ENCODE measurements at places on chromosomes 3 and 15.
A peak's percentile ranks its signal among the peaks of the same experiment; 100 is the strongest.

- no peak for DNase-seq
Measured at GRCh38 chr15:64847016-64847415, 5.3 kb downstream of the PLEKHO2 start.

DNA sequence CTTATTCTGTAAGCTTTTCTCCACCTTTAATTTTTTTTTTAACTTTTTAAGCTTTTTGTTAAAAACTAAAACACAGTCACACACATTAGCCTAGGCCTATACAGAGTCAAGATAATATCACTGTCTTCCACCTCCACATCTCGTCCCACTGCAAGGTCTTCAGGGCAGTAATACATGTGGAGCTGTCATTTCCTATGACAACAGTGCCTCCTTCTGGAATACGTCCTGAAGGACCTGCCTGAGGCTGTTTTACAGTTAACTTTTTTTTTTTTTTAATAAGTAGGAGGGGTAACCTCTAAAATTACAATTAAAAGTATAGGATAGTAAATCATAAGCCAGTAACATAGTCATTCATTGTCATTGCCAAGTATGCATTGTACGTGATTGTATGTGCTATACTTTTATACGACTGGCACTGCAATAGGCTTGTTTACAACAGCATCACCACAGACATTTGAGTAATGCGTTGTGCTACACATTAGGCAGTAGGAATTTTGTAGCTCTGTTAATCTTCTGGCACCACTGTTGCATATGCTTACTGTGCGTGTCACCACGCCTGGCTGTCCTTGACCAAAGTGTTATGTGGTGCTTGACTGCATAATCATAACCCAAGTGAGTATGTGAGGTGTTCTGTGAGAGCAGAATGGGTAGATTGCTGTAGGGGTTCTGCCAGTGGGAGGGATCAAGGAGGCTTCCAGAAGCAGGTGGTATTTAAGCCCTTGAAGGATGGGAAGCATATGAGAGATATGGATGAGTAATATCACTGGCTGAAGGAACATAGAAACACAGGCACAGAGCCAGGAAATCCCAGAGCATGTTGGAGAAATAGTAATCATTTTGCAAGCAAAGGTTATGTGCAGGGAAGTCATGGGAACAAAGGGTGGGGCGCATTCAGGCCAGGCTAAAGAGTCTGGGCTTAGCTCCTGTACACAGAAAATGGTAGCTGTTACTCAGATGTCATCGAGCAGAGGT is 18.3 kb downstream of the FBXO22 start:
- no peak for DNase-seq

- no peak for DNase-seq
Measured at GRCh38 chr15:56244038-56244810, 545 bp upstream of the RFX7 start.

- no peak for DNase-seq
Measured at GRCh38 chr3:81592101-81592500, 169.3 kb downstream of the GBE1 start.

GRCh38 chr3:127835993-127836882 is 13.9 kb upstream of the MGLL start:
- DNase-seq, result no peak

DNA sequence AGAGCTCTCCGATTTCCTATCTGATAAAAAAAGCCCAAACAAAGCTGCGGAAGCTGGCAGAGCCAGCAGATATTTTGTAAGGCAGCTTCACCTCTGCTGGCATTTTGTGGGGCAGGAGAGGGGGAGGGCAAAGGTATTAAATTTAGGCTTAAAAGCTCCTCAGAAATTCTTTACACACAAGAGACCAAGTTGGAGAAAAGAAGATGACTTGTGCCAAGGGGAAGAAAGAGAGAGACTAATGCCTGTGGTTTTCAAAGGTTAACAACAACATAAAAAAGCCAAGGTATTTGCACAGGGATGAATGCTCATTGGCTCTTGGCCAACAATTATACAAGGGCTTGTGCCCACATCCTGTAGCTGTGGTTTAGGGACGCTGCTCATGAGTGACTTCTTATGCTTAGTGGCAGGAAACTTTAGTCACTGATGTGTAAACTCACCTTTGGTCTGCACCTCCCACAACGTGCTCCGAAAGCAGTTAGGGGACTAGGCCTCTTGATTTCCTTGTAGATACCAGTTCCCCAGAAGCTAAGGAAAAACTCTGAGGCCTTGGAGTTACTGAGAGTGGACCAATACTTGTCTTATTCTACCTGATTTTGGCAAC is 152.9 kb downstream of the TPRG1 start:
- DNase-seq, result peak; percentile 56

GRCh38 chr3:39275052-39275451 is 4.8 kb downstream of the CX3CR1 start:
- DNase-seq, result no peak

GRCh38 chr15:57565311-57565710 is 26.4 kb upstream of the MYZAP start:
- DNase-seq, result no peak

DNA sequence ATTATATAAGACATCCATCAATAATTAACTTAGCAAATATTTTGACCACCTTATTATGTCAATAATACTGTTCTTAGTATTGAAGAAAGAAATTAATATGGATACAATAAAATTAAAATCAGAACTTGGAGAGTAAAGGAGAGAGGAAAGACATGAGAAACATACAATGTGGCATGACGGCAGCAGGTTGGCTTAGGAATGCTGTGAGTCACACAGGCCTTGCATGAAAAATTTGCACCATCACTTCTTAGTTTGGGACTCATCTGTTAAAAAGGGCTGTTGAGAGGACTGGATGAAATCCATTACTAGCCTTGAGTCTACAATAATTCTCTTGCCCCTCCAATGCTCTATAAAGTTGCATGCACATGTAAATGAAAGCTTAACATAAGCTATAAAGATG is 880.8 kb downstream of the ROBO1 start:
- no peak for DNase-seq

DNA sequence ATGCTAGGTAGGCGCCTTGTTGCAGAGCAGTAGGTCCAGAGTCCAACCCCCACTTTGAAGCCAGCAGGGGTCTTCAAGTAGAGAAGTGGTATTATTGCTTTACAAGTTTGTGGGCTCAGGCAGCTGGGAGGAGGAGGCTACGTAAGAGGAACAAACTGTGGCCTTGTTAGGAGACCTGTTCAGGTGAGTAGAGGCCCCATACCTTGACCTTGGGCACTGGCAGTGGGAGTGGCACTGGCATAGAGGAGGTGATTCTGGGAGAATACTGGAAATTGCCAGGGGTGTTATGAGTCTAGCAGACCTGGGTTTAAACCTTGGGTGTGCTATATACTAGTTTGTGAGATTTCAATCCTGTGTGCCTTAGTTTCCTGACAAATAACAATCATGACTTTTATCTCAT is 34.6 kb upstream of the SCAANT1 start:
- no peak for DNase-seq

DNA sequence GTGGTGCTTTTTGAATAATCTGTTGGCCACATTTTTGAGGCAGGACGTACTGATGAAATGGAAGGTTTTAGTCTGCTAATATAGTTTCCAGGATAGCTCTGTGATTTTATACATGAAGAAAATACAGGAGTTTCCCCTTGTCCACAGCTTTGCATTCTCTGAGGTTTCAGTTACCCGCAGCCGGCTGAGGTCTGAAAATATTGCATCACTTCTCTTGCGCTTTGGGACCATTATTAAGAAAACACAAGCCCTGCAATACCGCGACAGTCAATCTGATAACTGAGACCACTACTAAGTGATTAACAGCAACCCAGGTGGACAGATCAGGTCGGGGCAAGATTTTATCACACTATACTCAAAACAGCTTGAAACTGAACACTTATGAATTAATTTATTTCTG is 33.0 kb downstream of the BLM start:
- DNase-seq, result no peak

GRCh38 chr15:100093211-100094126 is 248.3 kb downstream of the ADAMTS17 start:
- DNase-seq, result no peak

- no peak for DNase-seq
Measured at GRCh38 chr3:2156244-2156847, 57.7 kb downstream of the CNTN4 start.

DNA sequence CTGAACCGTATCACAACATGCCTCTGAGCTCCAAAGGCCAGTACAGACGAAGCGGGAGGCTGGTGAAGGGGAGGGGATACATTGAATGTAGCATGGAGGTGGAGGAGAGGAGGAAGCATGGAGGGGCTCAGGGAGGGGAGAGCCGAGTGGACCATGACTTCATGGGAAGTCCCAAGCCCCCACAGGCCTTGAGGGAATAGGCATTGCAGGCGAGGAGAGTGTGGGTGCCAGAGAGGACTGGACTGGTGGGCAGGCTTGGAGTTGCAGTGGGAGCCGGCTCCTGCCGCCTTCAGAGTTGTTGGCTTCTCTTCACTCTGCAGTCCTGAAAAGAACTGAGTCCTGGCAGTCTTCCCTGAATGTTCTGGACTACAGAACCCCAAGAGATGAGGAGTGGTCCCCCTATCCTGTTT is 3.3 kb upstream of the RNU6-1 start:
- DNase-seq, result no peak

GRCh38 chr3:10983219-10983916 is 9.2 kb upstream of the SLC6A1 start:
- DNase-seq, result no peak

DNA sequence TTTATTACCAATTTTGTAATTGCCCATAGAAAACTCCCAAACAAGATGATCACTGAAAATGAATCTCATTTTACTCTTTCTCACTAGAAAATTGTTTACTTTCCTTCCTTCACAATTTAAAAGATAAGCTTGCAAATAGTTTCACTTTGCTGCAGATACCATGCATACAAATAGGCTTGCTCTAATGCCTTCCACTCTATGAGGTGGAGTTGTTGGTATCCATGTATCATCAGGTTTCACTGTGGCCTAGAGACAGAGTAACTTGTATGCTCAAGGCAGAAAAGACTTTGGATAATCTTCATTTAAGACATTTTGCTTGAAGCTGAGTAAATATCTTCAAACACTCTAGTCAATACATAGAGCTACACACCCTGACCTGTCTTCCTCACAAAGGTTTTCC is 60.8 kb downstream of the RYK start:
- DNase-seq, result no peak

Measured in stimulated activated CD4-positive, alpha-beta T cell treated with anti-CD3 and anti-CD28 coated beads, Interleukin-12 subunit alpha, Interleukin-12 subunit beta, amount 100 ng/mL, for 4 hours (primary cell).